GM13977 (cell line): ENCODE measurements at places on chromosomes 12 and 14.
A peak's percentile ranks its signal among the peaks of the same experiment; 100 is the strongest.

DNA sequence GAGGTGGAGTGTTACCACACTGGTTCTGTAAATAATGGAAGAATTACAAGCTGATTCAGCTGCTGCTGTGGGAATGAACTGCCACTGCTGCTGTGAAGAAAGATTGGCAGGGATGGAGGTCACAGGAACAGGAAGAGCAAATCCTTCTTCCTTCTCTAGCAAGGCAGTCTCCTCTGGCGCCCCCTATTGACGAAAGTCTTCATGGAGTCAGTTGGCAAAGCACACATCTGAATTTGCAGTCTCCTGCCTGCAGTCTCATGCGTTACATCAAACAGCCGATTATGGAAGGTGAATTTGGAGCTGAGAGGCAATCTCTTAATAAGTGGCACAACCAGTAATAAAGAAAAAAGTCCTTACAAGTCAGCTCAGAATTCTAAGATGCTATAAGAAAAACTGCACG, 106.0 kb upstream of the TMTC1 start:
- DNase-seq = peak; percentile 15

- peak; percentile 90 for DNase-seq
These were observed at the start of gene LGALS3 for GRCh38 chr14:55129086-55129427. Gene LGALS3, plus strand, starts transcription at chr14:55129252. Its CDS starts 8,122 bp downstream, at chr14:55137374.

GRCh38 chr14:78153064-78153341, 17.2 kb upstream of the NRXN3 start:
- DNase-seq = no peak

- DNase-seq = no peak
These were observed 17.5 kb downstream of the SLC35F4 start for GRCh38 chr14:57848353-57848752.

DNA sequence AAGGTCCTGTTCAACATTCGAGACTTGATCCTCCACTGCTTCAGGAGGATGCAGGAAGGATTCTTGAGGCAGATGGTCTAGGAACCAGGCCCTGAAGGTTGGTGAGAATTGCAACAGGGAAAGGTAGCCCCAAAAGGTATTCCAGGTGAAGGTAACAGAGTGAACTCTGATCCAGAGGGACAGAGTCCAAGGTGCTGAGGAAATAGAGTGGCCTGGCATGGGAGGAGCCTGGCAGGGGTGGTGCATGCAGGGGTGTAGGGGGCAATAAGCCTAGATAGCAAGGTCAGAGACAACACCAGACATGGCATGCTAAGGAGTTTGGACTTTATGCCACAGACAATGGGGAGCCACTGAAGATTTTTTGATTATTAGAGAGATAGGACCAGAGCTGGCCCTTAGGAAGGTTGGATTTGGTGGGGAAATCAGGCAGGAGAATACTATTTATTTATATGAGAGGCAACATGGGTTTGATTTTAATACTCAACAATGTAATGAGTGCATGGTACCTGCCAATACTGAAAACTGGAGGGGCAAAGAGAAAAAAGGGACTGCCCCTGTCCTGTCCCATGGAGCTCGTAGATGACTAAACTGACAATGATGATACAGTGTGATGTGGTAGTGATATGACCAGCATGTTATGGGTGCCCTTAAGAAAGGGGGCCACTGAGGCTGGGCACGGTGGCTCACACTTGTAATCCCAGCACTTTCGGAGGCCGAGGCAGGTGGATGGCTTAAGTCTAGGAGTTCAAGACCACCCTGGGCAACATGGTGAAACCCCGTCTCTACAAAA, 50.5 kb upstream of the TMED10 start:
- no peak for DNase-seq
